Skeletal muscle cell (primary cell): ENCODE measurements at places on chromosomes 2 and 18.

- no peak for DNase-seq
These were observed 37.6 kb downstream of the CDH7 start for GRCh38 chr18:65788373-65788772.

- no peak for DNase-seq
These were observed 178.8 kb downstream of the ACKR3 start for GRCh38 chr2:236748385-236748784.

DNA sequence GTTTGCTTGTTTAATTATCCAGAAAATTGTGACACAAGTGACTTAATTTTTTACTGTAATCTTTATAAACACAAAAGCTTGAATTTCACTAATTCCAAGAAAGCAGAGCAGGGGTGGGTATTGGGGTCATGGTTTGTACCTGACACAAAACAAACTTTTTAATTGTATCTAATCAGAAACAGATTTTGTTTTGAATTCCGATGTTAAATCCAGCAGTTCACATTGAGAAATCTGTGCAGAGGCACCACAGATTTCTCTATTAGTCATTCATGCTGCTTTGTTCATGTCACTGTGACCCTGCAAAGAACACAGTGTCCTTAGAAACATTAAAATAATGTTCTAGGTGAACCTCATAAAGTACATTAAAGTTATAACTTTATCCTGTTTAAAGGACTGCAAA, 443.4 kb downstream of the NYAP2 start:
- no peak for DNase-seq

GRCh38 chr2:15993232-15993610, 52.9 kb downstream of the MYCN start:
- DNase-seq = peak; percentile 9

- DNase-seq = no peak
These were observed 35.4 kb upstream of the ITM2C start for GRCh38 chr2:230829293-230829692.

- DNase-seq = no peak
These were observed 301.6 kb downstream of the STK39 start for GRCh38 chr2:167945660-167946368.

- no peak for DNase-seq
These were observed 13.5 kb upstream of the C2orf15 start for GRCh38 chr2:99127981-99128380.

GRCh38 chr2:220533485-220533884, 906.1 kb downstream of the SLC4A3 start:
- DNase-seq = no peak

- no peak for DNase-seq
These were observed 489.1 kb downstream of the CNTNAP5 start for GRCh38 chr2:124514236-124514635.
